ENCODE measurements at places on chromosomes 1 and 21.

GRCh38 chr1:32215629-32216480 is 6.3 kb downstream of the TMEM234 start:
- DNase-seq = peak; percentile 70

- DNase-seq = peak; percentile 59
Measured at GRCh38 chr1:35883635-35884101, 659 bp downstream of the AGO1 start.

- no peak for DNase-seq
Measured at GRCh38 chr1:115929881-115930280, 46.4 kb upstream of the SLC22A15 start.

GRCh38 chr21:29148530-29148929 is 18.1 kb downstream of the MAP3K7CL start:
- no peak for DNase-seq

- DNase-seq = no peak
Measured at GRCh38 chr1:75765697-75766355, 20.2 kb upstream of the RABGGTB start.

- peak; percentile 59 for DNase-seq
Measured at GRCh38 chr1:113931451-113931851, 2.3 kb downstream of the HIPK1 start.

GRCh38 chr1:38266197-38266520 is 219.6 kb upstream of the POU3F1 start:
- no peak for DNase-seq

GRCh38 chr1:43367904-43368645 is at the start of gene ELOVL1:
Gene ELOVL1 (minus strand): TSS chr1:43368011. CDS start chr1:43365609, 2,402 bp downstream.
- DNase-seq = peak; percentile 87

- no peak for DNase-seq
Measured at GRCh38 chr1:47371016-47371517, 37.5 kb downstream of the CMPK1 start.

GRCh38 chr1:3188150-3188971 is 119.4 kb downstream of the PRDM16 start:
- DNase-seq = no peak

GRCh38 chr1:231526536-231526935 is 1.9 kb upstream of the TSNAX start:
- DNase-seq = no peak

Data from CD4-positive, alpha-beta T cell treated with Interleukin-1 beta for 1 hour (primary cell).